ENCODE measurements at places on chromosomes 3 and 15.
A peak's percentile ranks its signal among the peaks of the same experiment; 100 is the strongest.

GRCh38 chr3:16305111-16305541, 40.1 kb downstream of the OXNAD1 start:
- DNase-seq, result no peak

GRCh38 chr3:131729643-131730017, 226.9 kb upstream of the MRPL3 start:
- DNase-seq, result no peak

DNA sequence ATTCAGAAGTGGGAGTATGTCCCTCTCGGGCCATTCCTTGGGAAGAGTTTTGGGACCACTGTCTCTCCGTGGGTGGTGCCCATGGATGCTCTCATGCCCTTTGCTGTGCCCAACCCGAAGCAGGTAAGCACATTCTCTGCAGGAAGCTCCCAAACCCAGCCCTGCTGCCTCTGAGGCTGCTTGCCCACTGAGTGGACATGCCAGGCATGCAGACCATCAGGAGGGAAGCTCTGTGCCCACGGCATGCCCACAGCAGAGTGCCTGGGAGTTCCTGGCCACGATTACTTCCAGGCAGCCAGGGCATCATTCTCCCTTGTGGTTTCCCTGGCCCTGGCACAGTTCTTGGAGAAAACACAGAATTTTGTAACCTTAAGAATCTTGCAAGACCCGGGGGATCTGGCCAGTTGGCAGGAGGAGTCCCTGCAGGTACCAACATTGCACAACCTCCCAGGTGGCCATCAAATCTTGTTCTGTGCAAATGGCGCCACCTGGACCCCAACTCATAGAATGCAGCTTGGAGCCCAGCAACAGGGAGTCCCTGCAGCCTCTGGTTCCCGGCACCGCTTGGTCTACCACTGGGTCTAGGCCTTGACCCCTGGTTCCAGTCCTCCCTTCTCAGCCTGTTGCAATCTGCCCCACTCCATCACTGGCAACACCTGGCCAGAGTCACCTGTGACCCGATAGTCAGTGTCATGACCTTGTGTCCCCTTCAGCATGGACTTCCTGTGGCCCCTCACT, 20.4 kb downstream of the FAH start:
- DNase-seq, result peak; percentile 21

DNA sequence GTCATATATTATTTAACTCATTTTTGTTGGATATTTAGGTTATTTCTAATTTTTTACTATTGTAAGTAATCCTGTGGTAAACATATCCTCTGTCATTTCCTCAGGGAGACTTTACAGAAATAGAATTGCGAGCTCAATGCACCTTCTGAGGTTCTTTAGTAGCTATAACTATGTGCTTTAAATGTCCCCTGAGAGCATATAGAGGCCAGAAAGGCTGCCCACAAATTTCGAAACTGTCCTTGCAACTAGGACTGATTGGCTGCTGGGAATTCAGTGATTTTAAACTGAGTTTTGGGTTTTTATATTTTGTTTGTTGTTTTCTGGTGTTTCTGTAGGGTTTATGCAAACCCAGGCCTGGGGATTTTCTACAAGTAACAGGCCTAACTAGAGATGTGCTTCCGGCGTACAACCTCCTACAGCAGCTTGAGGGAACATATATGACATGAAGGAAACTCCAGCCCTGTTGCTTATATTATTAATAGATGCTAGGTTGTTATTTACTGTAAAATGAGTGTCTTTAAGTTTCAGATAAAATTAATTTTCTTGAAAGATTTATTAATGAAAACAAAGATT, 29.1 kb upstream of the P4HTM start:
- no peak for DNase-seq

- DNase-seq, result no peak
These were observed 1.5 kb downstream of the NLGN1 start for GRCh38 chr3:173399044-173399443.

DNA sequence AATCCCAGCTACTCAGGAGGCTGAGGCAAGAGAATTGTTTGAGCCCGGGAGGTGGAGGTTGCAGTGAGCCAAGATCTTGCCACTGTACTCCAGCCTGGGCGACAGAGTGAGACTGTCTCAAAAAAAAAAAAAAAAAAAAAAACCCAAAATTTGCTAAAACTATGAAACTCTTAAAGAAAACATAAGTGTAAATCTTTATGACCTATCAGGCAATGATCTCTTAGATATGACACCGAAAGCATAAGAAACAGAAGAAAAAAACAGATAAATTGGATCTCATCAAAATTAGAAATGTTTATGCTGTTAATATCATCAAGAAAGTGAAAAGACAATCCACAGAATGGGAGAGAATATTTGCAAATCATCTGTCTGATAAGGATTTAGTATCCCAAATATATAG, 15.3 kb downstream of the GRAMD2A start:
- no peak for DNase-seq

GRCh38 chr3:169998668-169999131, 32.1 kb downstream of the SEC62 start:
- DNase-seq, result no peak

DNA sequence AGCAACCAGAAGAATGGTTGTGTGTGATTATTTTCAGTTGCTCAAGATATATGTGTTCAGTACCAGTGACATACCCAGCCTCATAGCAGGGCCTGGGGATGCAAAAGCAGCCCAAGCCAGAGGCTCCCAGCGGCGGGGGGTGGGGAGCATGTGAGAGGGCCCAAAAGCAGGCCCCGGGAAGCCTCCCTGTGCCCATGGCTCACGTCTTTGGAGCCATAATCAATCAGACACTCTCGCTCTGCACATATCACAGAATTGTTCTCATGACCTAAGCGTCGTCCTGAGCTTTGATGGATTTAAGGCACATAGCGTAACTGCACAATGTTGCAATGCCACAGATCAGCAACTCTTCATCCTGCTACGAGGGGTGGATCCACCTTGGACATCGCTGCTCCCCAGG, 20.8 kb downstream of the KLHL25 start:
- no peak for DNase-seq

DNA sequence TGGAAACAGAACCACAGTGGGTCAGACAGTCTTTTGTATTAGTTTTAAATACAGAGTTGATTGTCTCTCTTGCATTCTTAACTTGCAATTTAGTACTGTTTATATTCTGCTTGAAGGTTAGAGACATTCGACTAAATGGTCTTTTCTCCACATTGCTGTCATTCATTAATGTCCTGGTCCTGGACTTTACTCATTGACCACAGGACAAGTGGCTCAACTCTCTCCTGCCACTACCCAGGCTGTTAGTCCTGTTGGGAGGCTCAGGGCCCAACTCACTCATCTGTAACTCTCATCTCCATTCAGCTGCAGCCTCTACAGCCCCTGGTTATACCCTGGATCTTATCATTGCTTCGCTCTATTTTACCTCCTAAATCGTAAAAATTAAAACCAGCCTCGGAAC, 427.4 kb downstream of the LPP start:
- DNase-seq, result no peak

DNA sequence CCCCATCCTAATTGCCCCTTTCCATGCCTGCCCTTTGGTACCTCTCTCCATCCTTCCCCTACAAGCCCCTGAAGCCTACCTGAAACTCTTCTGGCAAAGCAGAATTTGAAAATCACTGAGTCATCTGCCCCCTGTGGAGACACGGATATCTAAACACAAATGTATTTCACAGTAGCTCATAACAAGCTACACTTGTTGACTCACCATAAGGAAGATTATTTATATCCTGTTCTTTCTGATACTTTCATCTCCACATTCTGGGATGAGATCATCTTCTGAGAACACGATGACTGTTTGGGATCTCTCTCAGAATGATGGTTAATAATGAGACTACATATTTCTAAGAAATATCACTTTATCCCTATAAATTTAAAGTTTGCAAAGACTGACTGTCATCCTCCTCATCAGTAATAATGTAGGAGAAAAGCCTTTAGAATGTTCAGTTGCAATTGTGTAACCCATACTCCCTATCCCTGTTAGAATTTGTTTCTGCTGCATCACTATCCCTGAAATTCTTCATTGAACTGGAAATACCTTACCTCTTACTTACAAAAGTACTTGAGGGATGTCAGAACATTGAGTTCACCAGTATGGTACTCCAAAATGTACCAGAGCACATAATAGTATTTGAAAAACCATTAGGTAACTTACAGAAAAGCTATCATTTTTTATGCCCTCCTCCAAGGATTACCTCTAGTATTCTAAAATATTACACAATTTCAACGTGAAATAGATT, 116.1 kb upstream of the IL12A start:
- no peak for DNase-seq

- DNase-seq, result no peak
These were observed 1.1 kb downstream of the RCCD1 start for GRCh38 chr15:90955624-90956273.

GRCh38 chr3:36434687-36435426, 54.6 kb downstream of the STAC start:
- no peak for DNase-seq

DNA sequence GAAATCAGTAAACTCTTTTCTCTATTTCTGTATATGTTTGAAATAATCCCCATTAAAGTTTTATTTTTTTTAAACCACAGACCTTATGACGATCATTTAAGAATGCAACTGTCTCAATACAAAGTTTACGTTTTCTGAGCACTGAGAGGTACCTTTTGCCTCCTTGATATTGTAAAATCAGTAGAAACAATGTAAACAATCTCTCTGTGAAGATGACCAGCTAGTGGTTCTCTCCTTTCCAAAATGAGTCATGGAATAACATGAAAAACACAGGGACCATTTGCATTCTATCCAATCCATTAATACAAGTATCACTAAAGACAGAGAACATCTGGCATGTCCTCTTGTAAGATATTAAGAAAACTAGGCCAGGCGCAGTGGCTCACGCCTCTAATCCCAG, 48.8 kb downstream of the RAD18 start:
- DNase-seq, result no peak

DNA sequence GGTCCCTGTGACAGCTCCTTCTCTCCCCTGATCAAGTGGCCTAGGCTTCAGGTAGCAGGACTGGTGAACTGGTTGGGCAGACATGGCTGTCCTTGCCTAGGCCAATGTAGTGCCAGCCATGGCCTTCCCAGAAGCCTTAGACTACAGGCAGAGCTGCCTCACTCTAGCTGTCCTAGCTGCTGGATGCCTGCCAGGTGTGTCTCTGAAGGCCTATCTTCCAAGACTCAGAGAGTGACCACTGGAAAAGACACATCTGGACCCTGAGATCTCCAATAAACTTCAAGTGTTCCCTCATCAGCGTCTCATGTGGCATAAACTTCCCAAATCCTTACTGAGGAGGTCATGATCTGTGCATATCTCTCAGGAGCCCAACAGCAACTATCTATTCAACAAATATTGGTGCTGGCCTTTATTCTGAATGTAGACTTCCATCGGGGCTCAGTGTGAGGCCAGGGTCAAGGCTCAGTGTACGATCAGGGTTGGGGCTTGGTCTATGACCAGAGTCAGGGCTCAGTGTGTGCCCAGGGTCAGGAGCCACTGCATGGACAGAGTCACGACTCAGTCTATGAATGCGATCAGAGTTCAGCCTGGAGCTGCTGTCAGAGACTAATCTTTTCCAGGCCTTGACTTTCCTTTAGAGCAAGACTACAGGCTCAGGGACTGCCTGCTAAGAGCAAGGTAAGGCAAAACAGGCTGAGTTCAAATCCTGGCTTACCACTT, 36.5 kb upstream of the INSYN1 start:
- DNase-seq, result no peak

GRCh38 chr15:51341366-51342226, at the start of gene GLDN:
GLDN (plus strand) TSS chr15:51341655; CDS start chr15:51341685, 30 bp downstream.
- no peak for DNase-seq

GRCh38 chr3:127817406-127817841, 4.9 kb downstream of the MGLL start:
- no peak for DNase-seq

DNA sequence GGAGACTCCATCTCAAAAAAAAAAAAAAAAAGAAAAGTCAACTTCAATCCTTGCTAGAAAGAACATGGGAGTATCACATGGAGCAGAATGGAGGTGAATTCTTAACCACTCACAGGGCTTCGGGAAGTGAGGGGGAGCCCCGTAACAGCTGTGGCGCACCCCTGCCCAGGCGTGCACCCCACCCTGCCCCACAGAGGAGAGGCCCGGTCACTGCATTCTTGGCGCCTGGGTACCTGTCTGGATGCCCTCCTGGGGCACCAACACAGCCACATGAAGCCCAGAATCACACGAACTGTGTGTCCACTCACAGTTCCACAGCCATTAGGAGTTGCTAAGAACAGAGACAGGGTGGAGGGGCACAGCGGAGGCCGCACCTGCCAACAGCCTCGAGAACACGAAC, 51.8 kb downstream of the NIPA2 start:
- no peak for DNase-seq

GRCh38 chr15:88878720-88879184, 16.6 kb downstream of the HAPLN3 start:
- no peak for DNase-seq

- no peak for DNase-seq
These were observed 23.3 kb downstream of the SLC6A6 start for GRCh38 chr3:14425581-14426304.

DNA sequence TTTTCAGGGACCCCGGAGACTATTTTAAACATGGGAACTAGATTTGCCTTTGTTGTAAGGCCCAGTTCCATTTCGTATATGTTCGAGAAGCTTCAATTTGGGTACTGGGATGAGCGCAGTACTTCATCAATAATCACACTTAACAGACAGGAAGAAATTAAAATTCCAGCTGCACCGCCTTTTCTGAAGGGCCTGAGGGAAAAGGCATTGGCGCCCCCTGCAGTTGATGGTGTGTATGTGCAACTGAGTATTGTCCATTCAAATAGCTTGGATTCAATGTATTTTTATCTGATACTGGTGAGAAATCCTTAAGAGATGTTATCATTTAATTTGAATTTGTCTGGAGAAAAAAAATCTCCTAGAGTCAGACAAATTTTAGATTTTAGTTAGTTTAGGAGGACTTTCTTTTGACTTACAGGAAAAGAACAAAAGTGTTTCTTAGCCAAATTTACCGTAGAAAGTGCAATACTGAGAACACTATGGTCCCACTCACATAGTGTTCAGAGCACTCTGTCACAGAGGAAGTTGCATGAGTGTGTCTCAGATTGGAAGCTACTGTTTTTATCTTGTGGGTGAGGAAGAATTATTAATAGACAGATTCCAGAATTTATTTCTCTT, 5.4 kb upstream of the ALDH1A2 start:
- no peak for DNase-seq

GRCh38 chr3:151501171-151501922, 40.5 kb upstream of the IGSF10 start:
- DNase-seq, result no peak

DNA sequence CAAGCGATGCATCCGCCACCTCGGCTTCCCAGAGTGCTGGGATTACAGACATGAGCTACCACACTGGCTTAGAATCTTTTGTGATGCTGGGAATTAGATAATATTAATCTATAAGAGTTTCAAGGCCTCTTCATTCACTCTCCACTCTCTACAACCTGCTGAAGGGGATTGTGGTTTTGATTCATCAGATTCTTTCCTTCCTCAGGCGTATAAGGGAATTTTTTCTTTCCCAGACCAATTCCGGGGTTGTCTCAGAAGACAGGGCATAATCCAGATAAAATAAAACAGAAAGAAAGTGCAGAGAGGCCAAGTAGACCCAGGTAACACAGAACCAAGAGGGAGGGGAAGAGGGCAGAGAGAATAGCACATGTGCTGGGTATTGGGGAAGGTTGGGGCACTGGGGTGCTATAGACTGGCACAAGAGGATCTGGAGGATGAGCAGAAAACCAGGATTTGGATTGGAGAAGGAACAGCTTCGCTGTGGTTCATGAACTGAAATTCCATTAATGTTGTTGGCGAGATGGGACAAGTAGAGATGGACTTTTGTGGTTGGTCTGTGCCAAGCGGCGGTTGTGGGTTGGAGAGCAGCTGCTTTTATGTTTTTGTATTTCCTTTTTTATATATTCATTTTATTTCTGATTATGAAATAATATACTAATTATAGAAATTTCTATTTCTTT, 12.8 kb downstream of the ARL6IP5 start:
- no peak for DNase-seq
